Astrocyte (in vitro differentiated cells and primary cell): ENCODE measurements at places on chromosomes 4 and X. TPM values are rescaled to one million over a fixed set of nuclear protein-coding genes. Genes with fewer than 3 reads are reported as not detected.

The GPR119 gene
- total RNA-seq: not detected in 2 replicates

The GABRG1 gene
- total RNA-seq: not detected in 2 replicates

The PHF8 gene
- total RNA-seq: 19.4 and 19.8 TPM in 2 replicates

The GAGE12J gene
- not detected in 2 replicates for total RNA-seq

The KLHL4 gene
- total RNA-seq: 16.4 and 19.8 TPM in 2 replicates

The TMEM271 gene
- 4.4 and 6.2 TPM in 2 replicates for total RNA-seq

The HSFX3 gene
- not detected in 2 replicates for total RNA-seq

The TBL1X gene
- 22.3 and 26.4 TPM in 2 replicates for total RNA-seq

The CXCL3 gene
- 0.77 and 1.4 TPM in 2 replicates for total RNA-seq

The VCX2 gene
- total RNA-seq: not detected in 2 replicates

The LRRC66 gene
- 0.32 and 0.50 TPM in 2 replicates for total RNA-seq

The PAK3 gene
- total RNA-seq: 13.7 TPM in 2 replicates

The RIBC1 gene
- total RNA-seq: 0.34 and 0.46 TPM in 2 replicates

The ETDA gene
- not detected in 2 replicates for total RNA-seq
